ENCODE measurements at places on chromosomes 7 and 10.

- DNase-seq, result no peak
These were observed 413 bp downstream of the BUD31 start for GRCh38 chr7:99409192-99409572.

- no peak for DNase-seq
These were observed 385.3 kb downstream of the ETV1 start for GRCh38 chr7:13604178-13604577.

GRCh38 chr10:71442859-71443570 is 46.3 kb downstream of the CDH23 start:
- DNase-seq, result no peak

GRCh38 chr10:97124211-97124610 is 61.5 kb downstream of the SLIT1 start:
- no peak for DNase-seq

- no peak for DNase-seq
These were observed 58.2 kb downstream of the TMEM106B start for GRCh38 chr7:12269100-12269895.

DNA sequence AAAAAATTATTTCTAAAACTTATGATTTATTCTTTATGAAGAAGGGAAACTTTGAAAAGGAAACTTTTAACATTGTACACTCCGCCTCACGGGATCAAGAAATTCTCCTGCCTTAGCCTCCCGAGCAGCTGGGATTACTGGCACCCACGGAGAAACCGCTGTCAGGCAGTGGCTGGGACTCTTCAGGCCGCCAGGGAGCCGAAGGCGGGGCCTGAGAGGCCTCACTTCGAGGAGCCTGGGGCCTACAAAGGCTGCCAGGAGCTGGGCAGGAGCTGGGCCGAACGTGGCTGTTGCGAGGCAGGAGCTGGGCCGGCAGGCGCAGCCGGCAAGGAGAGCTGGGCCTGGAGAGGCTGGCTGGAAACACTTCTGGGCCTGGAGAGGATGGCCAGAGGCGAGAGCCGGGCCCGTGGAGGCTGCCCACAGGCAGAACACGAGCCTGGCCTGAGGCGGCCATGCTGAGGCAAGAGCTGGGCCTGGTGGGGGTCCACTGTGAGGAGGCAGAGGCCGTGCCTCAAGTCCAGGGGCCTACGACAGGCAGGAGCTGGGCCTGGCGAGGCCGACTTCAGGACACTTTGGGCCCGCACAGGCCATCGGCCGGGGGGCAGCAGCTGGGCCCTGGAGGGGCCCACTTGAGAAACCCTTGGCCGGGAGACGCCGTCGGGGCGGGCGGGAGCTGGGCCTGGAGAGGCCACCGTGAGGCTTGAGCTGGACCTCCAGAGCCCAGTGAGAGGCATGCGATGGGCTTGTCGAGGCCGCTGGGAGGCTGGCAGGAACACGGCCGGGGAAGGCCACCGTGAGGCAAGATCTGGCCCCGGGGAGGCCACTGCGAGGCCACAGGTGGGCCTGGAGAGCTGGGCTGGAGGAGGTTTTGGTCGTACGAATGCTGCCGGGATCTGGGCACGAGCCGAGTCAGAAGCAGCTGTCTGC is 23.7 kb downstream of the MDH2 start:
- DNase-seq, result no peak

GRCh38 chr10:129057856-129058663 is 409.0 kb upstream of the MGMT start:
- no peak for DNase-seq

- DNase-seq, result no peak
These were observed 549.2 kb upstream of the SEMA3D start for GRCh38 chr7:85736085-85736484.

DNA sequence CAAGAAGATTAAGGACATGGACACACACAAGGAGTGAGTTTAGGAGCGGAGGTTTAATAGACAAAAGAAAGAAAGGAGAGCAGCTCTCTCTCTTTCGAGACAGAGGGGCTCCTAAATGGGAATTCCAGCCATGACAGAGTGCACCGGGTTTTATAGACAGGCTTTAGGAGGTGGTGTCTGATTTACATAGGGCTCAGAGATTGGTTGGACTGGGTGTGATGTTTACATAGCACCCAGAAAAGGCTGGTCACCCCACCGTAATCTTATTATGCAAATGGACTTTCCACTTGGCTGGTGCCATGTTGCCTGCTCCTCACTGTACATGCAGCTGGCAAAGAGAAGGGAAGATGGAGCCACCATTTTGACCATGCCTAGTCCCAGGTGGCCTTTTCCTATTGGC is 28.4 kb upstream of the MRC1 start:
- DNase-seq, result no peak

DNA sequence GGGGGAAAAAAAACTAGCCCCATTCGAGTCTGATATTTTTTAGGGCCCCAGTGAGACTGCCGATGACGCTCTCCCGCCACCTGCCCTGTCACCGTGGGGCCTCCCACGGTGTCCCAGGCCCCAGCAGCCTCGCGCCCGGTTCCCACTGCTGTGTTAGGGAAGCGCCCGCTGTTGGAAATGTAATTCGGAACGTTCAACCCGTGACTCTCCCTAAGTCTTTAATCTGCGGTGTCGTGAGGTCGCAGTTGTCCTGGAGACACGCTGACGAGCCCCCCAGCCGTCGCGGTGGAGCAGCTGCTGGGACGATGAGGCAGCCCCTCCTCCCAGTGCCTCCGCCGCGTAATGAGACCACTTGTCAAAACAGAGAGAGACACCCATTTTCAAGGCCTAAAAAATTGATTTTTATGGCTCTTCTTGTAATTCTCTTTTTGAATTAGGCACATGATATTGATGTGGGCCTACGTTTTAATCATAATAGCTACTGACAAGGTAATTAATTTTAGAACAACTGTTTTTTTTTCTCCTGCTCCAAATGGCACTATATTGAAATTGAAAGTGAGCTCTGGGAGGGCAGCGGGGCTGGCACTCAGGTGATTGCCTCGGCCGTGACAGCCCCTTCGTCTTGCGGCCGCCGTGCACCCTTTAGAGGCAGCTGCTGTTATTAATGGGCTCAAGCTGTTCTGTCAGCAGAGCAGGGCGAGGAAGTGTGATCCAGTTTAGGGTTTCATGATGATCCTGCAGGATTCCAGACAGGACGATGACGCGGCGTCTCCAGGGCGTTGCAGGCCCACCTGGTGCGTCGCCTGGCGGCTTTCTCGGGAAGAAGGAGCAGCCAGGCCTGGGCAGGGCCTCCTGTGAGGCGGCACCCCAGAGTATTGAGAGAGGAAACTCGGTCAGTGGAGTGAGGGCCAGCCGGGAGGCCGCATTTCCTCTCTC is 63.3 kb downstream of the NKX6-2 start:
- DNase-seq, result no peak

Data from breast epithelium (tissue), 4 donors.